Breast epithelium (tissue), 4 donors: ENCODE measurements at places on chromosomes 7 and 10. TPM values are rescaled to one million over a fixed set of nuclear protein-coding genes. Genes with fewer than 3 reads are reported as not detected.
A peak's percentile ranks its signal among the peaks of the same experiment; 100 is the strongest.

Gene AGMO
- total RNA-seq, result 1.6 TPM

Gene WIPF3
- 0.16 TPM for total RNA-seq

Gene MMD2
- total RNA-seq, result not detected

DNA sequence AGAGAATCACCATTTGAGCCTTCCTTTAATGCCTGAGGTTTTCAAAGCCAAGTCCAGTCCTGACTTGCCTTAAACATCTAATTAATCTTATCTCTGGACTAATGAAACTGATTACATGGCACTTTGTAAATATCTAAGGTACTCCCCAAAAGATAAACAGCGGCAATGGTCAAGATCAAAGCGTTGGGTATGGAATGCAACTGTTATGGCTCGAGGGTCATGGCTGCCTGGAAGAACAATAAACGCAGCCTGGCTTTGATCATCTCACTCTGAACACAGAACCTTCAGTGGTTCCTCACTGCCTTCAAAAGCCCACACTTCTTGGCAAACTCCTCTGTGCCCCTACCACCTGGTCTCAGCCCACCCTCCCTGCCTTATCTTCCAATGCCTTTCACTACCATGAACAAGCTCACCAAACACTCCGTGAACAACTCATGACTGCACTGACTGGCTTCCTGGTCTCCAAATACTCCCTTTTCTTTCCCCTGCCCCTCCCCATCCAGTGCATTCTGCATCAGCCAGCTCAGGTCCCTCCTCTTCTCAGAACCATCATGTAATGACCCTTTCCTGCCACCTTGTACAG, 150.2 kb upstream of the NFE2L3 start:
- no peak overlapping the region for H3K27ac ChIP-seq
- no peaks in the 10 kb centered on the region for H3K27me3 ChIP-seq
- no peak overlapping the region for H3K4me3 ChIP-seq
- no peaks in the 10 kb centered on the region for H3K36me3 ChIP-seq
- DNase-seq, result no peak

DNA sequence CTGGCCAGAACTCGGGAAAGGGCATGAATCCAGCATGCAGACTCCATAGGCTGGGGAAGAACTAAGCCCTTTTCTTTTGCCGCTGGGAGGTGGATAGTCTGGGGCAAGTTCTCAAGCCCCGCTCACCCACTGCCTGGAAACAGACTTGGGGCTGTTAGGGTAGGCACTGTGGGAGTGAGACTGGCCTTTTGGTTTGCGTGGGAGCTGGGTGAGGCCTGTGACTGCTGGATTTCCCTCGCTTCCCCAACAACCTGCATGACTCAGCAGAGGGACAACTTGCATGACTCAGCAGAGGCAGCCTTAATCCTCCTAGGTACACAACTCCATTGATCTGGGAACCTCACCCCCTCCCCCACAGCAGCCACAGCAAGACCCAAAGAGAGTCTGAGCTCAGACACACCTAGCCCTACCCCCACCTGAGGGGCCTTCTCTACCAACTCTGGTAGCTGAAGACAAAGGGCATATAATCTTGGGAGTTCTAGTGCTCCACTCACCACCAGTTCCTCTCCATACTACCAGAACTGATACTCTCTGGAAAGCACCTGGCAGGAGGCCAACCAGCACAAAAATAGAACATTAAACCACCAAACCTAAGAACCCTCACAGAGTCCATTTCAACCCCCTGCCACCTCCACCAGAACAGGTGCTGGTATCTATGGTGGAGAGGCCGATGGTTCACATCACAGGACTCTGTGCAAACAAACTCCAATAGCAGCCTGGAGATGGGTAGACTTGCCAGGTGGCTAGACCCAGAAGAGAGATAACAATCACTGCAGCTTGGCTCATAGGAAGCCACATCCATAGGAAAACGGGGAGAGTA, 81.4 kb upstream of the LAMB4 start:
- no peak for DNase-seq
- no peaks in the 10 kb centered on the region for H3K36me3 ChIP-seq
- no peak overlapping the region for H3K27ac ChIP-seq
- H3K4me3 ChIP-seq, result no peak overlapping the region
- H3K27me3 ChIP-seq, result no peaks in the 10 kb centered on the region
- no peaks in the 10 kb centered on the region for H3K4me1 ChIP-seq

GRCh38 chr7:116588641-116589594, 64.1 kb downstream of the CAV1 start:
- no peaks in the 10 kb centered on the region for H3K36me3 ChIP-seq
- no peak overlapping the region for H3K4me3 ChIP-seq
- H3K27ac ChIP-seq, result peak overlapping the region; percentile 53

GRCh38 chr10:29055101-29055500, 233.8 kb upstream of the LYZL1 start:
- no peak overlapping the region for H3K4me3 ChIP-seq
- no peak overlapping the region for H3K27ac ChIP-seq
- DNase-seq, result no peak
- no peaks in the 10 kb centered on the region for H3K27me3 ChIP-seq
- H3K36me3 ChIP-seq, result no peaks in the 10 kb centered on the region

GRCh38 chr10:97353945-97354344, 19.4 kb upstream of the FRAT2 start:
- no peak overlapping the region for H3K27ac ChIP-seq
- no peak overlapping the region for H3K4me3 ChIP-seq
- no peaks in the 10 kb centered on the region for H3K36me3 ChIP-seq
- H3K4me1 ChIP-seq, result no peaks in the 10 kb centered on the region
- no peak for DNase-seq

DNA sequence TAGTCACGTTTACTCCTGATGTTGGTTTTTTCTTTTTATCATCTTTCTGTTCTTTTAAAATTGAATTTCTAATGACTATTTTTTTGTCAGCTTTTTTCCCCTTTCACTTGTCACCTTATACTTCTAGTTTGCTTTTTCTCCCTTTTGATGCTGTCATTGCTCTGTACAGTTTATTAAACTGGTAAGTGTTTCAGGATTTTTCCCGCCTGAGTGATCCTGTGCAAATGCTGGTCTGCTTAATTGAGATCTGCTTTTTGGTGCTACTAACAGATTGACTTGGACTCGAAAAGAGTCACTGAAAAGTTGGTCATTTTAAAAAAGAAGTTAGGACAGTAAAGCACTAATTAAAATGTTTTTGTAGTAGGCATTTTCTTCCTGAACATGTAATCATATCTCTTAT, 95.2 kb downstream of the PHTF2 start:
- no peaks in the 10 kb centered on the region for H3K27me3 ChIP-seq
- H3K4me1 ChIP-seq, result no peaks in the 10 kb centered on the region
- no peak overlapping the region for H3K27ac ChIP-seq
- no peak for DNase-seq
- no peaks in the 10 kb centered on the region for H3K36me3 ChIP-seq

- no peak for DNase-seq
- H3K27me3 ChIP-seq, result no peaks in the 10 kb centered on the region
- no peak overlapping the region for H3K4me3 ChIP-seq
- H3K36me3 ChIP-seq, result no peaks in the 10 kb centered on the region
These were observed 305.7 kb downstream of the BMPER start for GRCh38 chr7:34211018-34211417.

GRCh38 chr7:19375976-19376375, 230.8 kb upstream of the FERD3L start:
- no peak for DNase-seq
- no peaks in the 10 kb centered on the region for H3K27me3 ChIP-seq
- no peaks in the 10 kb centered on the region for H3K4me1 ChIP-seq
- H3K27ac ChIP-seq, result no peak overlapping the region
- no peaks in the 10 kb centered on the region for H3K36me3 ChIP-seq

GRCh38 chr7:82362129-82362706, 81.4 kb downstream of the CACNA2D1 start:
- H3K4me1 ChIP-seq, result no peaks in the 10 kb centered on the region
- no peak for DNase-seq
- H3K27ac ChIP-seq, result no peak overlapping the region
- no peaks in the 10 kb centered on the region for H3K27me3 ChIP-seq
